Islet precursor cell (in vitro differentiated cells): ENCODE measurements at places on chromosomes 4 and X.
A peak's percentile ranks its signal among the peaks of the same experiment; 100 is the strongest.

DNA sequence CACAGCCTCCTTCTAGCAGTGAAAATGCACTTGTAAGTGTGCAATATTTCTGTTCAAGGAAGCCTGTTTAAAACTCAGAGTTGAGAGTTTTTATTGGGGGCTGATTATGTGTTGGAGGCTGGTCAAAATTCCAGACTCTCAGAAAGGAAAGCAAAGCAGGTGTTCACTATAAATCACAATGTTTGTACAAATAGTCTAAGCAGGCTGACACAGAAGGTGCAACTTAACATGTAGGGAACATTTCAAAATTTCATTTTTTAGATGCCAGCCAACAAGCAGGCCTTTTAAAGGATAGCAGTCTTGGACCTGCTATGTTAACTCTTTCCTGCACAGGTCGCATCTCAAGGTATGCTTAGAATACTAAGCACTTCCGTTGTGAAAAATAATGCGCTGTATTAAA lies 112.3 kb upstream of the IL13RA1 start:
- DNase-seq, result no peak

GRCh38 chr4:128283071-128283470 lies 4.5 kb downstream of the PGRMC2 start:
- no peak for DNase-seq

- DNase-seq, result no peak
Measured at GRCh38 chrX:39888730-39889129, 209.0 kb downstream of the BCOR start.

- DNase-seq, result peak; percentile 51
Measured at GRCh38 chr4:137610960-137611359, 78.7 kb upstream of the PCDH18 start.

GRCh38 chr4:101258883-101259282 lies 88.4 kb downstream of the PPP3CA start:
- no peak for DNase-seq

GRCh38 chr4:47619691-47620090 lies 134.6 kb downstream of the ATP10D start:
- no peak for DNase-seq
